ENCODE measurements at places on chromosomes 4 and X.

GRCh38 chr4:7160951-7161440 is 31.3 kb upstream of the SORCS2 start:
- no peak for DNase-seq

- DNase-seq: no peak
Observed at GRCh38 chr4:185437809-185438208, 12.0 kb upstream of the UFSP2 start.

GRCh38 chr4:118018381-118019145 is 15.7 kb upstream of the NDST3 start:
- no peak for DNase-seq

DNA sequence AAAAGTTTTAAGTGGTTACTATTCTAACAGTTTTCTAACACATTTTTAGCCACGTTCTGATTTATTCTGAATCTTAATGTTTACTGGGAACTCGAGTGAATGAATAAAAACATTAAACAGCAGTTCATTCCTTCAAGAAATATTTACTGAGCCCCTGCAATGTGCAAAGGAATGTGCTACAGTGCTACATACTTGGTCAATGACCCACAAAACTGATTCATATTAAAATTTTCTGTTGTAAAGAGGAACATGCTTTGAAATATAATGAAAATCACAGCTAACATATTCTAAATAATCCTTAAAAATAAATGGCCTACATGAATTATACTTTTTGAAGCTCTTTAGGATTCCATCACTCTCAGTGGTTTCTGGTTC is 78.7 kb downstream of the ARAP2 start:
- no peak for DNase-seq

DNA sequence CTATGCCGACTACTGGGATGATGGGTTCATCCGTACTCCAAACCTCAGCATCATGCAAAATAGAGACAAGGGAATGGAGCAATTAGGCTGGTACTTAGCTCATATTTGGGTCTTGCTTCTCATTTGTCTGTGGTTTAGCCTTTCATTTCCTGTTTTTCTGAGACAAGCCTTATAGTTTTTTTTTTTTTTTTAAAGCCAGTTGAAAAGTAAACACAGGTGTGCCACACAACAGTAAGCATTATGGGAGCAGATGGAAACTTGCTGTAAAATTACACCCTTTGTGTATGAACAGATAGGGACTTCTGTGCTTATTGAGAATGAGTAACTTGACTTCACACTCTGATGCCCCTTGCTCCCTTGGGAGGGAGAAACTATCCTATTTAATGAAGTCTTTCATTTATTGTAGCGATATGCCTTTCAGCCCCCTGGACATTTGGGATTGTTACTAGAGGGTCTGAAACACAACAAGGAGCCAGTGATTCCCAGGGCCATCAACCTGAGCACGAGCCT is 13.7 kb downstream of the RASSF6 start:
- no peak for DNase-seq

DNA sequence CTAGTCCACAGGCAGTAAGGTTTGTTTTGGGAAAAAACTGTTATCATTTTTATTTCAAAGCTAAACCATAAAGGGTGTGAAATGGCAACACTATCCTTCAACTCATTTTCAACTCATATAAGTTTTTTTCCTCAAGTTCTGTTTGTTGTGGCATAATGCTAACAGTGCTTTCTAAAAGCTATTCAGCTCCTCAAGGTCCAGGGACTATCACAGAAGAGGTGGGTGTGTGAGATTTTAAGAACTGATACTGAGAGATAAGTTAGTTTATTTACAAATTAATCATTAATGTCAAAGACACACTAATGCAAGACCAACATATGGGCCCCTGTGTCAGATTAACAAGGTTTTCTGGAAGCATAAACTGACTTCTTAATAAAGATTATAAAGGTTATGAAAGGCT is 11.8 kb downstream of the UGT2B15 start:
- DNase-seq: no peak

DNA sequence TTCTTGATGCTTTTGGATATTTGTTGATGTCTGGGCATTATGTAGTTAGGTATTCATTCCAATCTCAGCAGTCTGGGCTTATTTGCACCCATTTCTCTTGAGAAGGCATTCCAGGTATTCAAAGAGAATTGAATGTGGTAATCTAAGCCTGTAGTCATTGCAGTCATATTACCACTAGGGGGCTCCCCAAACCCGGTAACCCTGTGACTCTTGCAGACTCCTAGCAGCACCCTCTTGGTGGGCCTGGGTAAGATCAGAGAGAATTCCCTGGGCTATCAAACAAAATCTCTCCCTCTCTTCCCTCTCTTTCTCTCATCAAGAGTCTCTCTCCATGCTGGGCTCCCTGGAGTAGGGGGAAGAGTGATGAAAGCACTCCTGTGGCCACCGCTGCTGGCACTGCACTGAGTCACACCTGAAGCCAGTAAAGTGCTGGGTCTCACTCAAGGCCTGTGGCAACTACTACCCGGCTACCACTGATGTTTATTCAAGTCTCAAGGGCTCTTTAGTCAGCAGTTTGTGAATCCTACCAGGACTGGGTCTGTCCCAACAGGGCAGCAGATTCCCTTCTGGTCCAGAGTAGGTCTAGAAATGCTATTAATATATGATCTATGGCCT is 187.7 kb upstream of the NUDT10 start:
- no peak for DNase-seq

GRCh38 chr4:155956461-155956860 is 2.8 kb upstream of the CTSO start:
- DNase-seq: no peak

DNA sequence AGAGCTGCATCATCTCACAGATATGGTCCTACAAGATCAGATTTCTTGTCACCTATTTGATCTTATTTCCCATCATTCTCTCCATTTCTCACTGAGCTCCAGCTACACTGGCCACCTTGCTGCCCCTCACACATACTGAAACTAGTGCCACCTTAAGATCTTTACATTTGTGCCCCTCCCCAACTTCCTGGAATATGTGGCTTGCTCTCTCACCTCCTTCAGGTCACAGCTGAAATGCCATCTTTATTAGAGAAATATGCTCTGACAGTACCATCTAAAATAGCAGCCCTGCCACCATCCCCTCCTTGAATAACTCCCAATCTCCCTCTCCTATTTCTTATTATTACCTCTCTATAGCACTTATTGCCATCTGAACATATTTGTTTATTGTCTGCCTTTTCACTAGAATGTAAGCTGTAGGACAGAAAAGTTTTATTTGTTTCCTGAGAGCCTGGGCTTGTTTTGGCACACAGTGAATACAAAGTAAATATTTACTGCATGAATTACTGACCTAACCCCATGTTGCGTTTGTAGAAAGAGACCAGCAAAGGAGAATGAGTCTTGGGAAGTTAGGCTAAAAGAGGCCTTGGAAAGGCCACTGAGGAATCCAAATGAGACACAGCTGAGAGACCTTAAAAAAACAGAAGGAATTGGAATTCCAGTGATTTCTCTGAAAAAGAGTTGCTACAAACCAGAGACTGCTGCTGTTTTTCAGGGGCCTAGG is 22.7 kb downstream of the DYNLT3 start:
- no peak for DNase-seq

DNA sequence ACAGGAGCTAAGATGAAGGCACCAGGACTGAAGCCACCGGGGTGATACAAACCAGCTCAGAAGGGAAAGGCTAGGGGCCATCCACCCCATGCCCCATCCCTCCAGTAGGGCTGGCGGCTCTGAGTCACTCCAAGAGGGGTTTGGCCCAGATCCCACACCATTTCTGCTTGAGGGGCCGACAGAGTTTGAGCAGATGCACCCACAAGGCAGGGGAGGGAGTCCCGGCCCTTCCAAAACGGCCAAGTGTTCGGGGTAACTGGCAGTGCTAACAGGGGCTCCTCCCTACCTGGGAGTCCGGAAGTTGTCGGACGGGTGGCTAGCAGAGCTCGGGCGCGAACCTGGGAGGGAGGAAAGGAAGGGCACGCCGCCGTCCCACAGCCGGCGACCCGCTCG is 412 bp downstream of the SLC10A3 start:
- DNase-seq: no peak

- DNase-seq: peak; percentile 54
Observed at GRCh38 chr4:107719207-107719921, 670 bp downstream of the PAPSS1 start.

DNA sequence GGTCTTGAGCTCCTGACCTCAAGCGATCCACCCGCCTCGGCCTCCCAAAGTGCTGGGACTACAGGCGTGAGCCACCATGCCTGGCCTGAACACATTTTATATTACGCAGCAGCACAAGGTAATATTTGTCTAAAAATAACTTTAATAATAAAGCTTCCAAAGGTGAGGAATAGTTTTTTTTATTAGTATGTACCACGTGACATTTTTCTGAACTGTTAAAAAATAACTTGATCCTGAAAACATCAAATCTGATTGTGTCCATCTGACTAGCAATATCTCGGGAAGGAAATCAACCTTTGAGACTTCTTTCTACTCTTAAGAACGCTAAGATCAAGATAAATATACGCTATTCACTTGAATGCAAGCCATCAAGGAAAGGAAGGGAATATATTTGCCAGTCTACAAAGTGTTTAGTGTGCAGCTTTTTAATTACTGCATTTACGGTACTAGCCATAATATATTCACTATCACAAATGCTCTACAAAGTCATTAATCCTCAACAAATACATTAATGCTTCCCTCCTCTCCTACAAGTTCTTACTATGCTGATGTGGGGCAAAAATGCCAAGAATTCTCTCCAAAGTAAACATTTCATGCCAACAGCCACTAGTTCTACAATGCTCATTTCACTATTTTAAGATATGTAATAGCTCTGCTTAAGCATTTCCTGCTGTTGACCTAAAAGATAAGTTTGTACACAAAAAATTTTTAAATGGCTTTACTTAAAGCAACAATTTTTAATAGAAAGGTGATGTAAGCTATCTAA is 143.6 kb downstream of the APBB2 start:
- no peak for DNase-seq

GRCh38 chr4:15781427-15782095 is 3.4 kb downstream of the CD38 start:
- DNase-seq: no peak

GRCh38 chr4:122195718-122196117 is 43.6 kb downstream of the BLTP1 start:
- no peak for DNase-seq

DNA sequence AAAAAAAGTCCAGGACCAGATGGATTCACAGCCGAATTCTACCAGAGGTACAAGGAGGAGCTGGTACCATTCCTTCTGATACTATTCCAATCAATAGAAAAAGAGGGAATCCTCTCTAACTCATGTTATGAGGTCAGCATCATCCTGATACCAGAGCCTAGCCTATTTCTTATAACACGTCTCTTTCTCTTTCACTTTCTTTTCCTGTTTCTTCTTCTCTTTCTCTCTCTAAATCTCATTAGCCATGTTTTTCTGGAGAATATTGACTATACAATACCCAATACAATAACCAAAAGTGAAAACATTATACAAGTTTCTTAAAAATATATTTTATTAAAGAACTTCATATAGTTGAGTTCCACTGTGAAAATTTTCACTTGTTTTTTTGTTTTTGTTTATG is 1154.9 kb upstream of the PCDH7 start:
- DNase-seq: no peak

DNA sequence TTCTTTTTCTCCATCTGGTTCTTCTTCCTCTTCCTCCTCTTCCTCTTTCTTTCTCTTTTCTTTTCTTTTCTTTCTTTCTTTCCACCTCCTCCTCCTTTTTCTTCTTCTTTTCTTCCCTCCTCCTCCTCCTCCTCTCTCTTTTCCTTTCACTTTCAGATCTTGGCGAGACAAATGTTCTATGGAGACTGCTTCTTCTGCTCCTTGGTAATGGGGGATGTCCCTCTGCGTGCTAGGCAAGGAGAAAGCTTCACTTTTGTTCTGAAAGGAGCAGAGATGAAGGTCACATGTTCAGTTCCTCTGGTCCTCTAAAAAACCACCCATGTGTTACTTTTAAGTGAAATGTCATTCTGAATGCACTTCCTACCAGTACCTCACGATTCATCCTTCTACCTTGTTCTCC is 33.2 kb downstream of the NBDY start:
- DNase-seq: no peak

- no peak for DNase-seq
Observed at GRCh38 chr4:140862177-140862442, 105.9 kb upstream of the TBC1D9 start.

DNA sequence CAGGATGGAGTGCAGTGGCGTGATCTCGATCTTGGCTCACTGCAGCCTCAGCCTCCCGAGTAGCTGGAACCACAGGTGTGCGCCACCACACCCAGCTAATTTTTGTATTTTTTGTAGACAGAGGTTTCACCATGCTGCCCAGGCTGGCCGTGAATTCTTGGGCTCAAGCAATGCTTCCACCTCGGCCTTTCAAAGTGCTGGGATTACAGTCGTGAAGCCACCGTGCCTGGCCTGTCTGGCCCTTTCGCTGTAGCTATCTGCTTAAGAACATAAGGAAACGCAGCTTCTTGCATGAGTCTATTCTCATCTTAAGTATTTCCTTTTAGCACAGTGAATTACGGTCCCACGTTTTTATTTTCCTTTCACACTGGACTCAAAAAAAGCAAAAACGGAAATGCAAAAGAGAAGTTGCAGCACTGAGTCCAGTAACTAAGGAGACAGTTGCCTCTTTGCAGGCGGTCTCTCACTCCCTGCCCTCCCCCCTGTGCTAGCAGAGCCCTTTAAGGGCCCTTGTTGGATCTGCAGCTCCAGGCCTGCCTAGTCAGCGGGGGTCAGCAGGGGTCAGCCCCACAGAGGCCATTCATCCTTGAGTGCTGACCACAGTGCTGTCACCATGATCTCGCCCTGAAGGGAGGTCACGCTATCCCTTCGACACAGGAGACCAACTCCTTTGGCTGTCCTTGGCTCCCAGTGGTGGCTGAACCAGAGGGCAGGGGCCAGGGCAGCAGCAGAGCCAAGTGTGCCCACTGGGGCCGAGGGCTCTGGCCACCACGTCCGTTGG is 21.8 kb upstream of the TBC1D14 start:
- no peak for DNase-seq

- DNase-seq: peak; percentile 61
Observed at GRCh38 chrX:21973321-21974010, 33.0 kb downstream of the SMS start.

DNA sequence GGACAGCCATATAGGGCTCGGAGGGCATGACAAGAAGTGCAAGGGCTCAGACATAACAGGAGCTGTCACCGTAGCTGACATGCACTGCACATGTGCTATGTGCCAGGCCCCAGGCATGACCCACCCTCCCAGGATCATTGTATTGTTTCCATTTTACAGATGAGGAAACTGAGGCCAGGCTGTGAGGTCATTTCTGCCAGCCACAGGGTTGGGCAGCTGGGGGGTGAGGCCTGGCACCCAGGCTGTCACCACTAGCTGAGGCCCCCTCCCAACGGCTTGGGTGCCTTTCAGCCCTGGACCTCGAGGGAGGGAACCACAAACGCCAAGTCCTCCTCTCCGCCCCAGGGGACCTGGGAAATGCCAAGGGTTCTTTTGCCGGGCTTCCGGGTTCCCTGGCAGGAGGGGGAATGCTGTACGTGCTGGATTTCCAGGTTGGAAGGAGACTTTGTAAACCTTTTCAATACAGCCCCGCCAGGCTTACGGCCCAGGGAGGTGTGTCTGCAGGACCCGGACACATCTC is 12.6 kb downstream of the TREX2 start:
- DNase-seq: no peak

GRCh38 chrX:83508526-83509253 is 600 bp downstream of the POU3F4 start:
- no peak for DNase-seq

GRCh38 chr4:20847124-20847747 is 147.0 kb downstream of the PACRGL start:
- DNase-seq: no peak
